SJSA1 (cell line): ENCODE measurements at places on chromosomes 4 and X. TPM values are rescaled to one million over a fixed set of nuclear protein-coding genes. Genes with fewer than 3 reads are reported as not detected.
A peak's percentile ranks its signal among the peaks of the same experiment; 100 is the strongest.

DNA sequence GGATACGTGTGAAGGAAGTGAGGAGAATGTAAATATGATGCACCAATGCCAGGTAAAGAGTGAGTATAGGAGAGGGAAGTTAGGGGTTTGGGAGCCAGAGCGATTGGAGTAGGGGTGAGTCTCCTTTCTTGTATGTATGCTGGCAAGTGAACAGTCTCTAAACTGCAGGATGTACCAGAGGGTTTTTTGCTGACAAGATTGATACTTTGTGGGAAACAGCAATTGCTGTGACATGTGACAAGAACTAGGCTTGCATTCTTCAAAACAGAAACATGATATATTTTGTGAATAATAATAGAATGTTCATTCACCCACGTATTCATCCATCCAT, 706 bp downstream of the CHIC1 start:
- no peak for DNase-seq
- peak overlapping the region; percentile 63 for H3K4me3 ChIP-seq
- no peaks in the 10 kb centered on the region for H3K27me3 ChIP-seq
- no peak overlapping the region for H3K27ac ChIP-seq
- H3K36me3 ChIP-seq: no peaks in the 10 kb centered on the region; the same call in 1 of the 2 replicates

DNA sequence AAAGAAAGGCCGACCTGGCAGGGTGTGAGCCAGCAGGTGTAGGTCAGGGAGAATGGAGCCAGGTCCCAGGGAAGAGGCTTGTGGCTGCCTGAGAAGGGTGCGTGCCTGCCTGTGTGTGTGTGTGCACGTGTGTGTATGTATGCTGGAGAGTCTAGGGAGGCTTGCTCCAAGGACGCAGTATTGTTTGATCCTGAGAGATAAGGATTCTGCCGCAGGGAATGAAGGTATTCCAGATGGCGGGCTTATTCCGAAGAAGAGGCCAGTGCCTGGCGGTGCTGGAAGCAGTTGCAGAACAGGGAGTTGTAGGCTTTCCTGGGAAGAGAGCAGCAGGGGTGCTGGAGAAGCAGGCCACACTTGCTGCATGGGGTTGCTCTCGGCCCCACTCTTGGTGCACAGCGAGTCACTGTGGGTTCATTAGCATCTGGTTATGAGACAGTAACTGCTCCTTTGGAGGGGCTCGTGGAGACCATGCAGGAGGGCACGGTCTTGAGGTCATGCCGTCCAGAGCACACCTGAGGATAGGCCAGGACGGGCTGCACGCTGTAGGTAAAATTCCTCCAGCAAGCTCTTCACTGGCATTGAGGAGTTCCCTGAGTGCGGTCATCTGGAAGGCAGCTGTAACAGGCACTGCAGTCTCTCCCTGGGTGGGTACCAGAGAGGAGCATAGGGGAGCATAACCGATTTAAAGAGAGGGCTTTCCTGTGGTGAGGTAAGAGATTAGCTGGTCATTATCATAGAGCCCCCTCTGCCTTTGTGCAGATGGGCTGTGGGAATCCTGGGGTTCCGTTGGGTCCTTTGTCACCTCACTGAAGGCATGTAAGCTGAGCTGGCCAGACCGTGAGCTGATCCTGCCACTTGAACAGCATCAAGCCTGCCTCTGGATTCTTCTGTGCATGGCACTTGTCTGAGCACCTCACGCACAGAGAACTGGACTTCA, 29.9 kb upstream of the MSANTD1 start:
- H3K4me1 ChIP-seq: no peaks in the 10 kb centered on the region
- no peaks in the 10 kb centered on the region for H3K27me3 ChIP-seq

GRCh38 chrX:97030947-97031346, 147.2 kb downstream of the RPA4 start:
- DNase-seq: no peak
- no peaks in the 10 kb centered on the region for H3K27me3 ChIP-seq
- H3K27ac ChIP-seq: no peak overlapping the region
- no peaks in the 10 kb centered on the region for H3K36me3 ChIP-seq
- H3K4me3 ChIP-seq: no peak overlapping the region

The SPANXA1 gene
- total RNA-seq: 0.68 TPM in 1 of 2 replicates, not detected in the other

The C1QTNF7 gene
- not detected in 2 replicates for total RNA-seq
